ENCODE measurements at places on chromosomes 12 and 14.

GRCh38 chr14:37195327-37195726 lies 2.4 kb upstream of the MIPOL1 start:
- DNase-seq = no peak

DNA sequence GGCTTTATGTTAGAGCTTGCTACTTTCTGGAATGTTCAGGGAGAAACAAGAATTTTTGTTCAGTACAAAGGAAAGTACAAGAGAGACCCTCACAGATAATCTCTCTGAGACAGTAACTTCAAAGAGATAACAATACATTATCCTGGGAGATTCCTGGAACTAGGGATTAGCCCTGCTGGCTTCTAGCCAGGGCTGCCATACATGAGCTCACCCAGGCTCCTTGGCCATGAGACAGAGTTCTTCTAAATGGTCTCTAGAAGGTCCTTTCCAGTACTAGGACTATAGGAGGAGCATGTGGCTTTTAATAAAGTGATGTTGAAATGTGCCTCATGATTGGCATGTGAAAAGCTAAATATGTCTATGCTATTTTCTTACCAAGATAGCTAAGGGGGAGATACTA lies 342.5 kb downstream of the EMP1 start:
- no peak for DNase-seq

DNA sequence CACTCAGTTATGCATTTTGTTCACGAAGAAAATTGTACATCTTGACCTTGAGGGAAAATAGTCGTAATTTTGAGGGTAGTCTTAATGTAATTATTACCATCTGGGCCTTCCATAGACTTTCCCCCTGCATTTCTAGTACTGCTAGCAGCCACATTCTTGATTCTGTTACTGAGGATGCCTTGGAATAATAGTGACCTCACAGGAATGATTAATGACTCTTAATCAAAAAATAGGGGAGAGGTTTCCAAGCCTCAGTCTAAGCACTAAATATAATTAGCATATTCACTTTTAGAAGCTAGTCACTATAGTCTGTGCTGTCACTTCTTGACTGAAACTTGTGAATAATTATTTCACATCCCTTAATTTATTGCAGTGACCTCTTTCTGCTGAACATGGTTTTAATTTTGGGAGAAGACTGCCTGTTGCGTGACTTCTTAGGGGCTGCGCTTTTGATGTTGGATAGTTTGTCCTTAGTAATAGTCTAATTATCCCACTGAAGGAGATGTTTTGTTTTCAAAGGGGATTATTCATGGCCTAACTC lies 400.5 kb downstream of the ADAMTS20 start:
- no peak for DNase-seq

DNA sequence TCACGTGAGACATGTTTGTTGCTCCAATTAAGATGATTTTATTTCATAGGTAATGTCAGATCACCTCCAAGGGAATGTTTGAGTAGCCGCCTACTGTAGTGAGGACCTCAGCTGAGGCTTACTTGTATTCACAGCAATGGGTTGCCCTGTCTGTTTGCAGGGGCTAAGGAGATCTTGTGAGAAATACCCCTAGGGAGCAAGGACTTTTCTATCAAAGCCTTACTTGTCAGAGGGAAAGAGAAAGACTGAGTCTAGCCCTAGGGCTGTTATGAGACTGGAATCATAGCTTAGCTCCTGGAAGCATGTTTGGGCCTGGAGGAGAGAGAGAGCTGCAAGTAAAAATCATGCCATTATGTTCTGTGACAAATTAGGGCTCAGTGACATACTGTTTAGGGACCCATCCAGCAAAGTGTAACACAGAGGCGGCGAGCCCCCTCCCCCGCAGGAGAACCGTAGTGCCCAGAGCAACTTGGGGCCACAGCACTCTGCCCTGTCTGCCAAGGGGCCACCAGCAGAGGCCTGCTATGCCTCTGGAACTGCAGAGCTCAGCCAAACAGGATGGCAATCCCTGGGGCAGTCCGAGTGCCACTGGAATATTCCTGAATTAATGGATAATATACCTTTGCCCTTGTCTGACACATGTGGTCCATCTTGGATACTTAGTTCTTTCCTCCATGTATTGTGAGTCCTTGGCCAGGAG lies 178.8 kb downstream of the DACT1 start:
- DNase-seq = no peak

GRCh38 chr14:87002776-87003175 lies 990.2 kb downstream of the GALC start:
- no peak for DNase-seq

DNA sequence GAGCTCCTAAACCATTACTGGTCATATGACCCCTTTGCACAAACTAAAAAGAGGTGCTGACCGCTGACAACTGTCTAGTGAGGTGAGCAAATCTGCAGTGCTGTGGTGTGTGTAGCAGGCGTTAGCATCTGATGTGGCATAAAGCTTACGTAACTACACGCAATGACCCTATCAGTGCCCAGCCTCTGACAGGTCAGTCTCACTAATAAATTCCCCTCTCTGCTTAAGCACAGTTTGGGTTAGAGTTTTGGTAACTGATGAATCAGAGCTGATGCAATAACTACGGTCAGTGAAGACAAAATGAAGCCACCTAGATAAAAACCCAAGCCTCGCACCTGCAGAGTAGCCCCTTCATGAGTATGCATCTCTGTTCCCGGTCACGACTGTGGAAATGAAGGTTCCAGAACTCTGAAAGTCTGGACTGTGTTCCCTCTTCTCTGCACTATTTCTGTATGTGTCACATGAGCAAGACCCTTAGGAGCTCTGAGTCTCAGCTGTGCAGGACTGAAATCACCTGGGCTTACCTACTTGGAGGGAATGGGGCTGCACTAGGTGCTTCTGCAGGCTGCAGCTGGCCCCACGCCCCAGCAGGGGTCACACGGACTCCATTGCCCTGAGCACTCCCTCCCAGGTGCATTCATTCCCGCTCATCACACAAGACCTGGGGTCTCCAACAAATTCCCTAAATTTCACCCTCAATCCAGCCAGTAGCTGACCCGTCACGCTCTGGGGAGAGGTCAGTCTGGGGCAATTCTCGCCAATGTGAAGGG lies 54.4 kb downstream of the RIMBP2 start:
- no peak for DNase-seq

DNA sequence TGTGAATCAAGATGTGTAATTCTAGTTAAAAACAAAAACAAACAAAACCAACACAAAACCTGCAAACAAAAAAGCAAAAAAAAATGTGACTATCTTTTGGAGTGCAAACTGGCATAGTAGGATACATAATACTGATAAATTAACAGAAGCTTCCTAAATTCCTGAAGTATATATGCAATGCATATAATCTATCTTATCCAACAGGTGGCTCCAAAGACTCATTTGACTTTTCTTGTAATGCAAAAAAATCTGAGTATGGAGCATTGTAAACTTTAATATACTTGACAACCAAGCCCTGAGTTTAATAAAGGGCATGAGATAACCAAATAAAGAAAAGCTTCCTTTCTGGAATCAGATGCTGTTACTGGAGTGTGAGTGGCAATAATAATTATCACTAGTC lies 1003.6 kb downstream of the FSCB start:
- DNase-seq = no peak

GRCh38 chr12:99147130-99147529 lies 500.4 kb upstream of the GARIN6 start:
- DNase-seq = no peak

GRCh38 chr14:59787045-59787674 lies 83.4 kb downstream of the RTN1 start:
- DNase-seq = no peak

- DNase-seq = no peak
These were observed 846 bp downstream of the MYO1A start for GRCh38 chr12:57049119-57049446.

- no peak for DNase-seq
These were observed 10.9 kb downstream of the RNF212B start for GRCh38 chr14:23248601-23249000.

DNA sequence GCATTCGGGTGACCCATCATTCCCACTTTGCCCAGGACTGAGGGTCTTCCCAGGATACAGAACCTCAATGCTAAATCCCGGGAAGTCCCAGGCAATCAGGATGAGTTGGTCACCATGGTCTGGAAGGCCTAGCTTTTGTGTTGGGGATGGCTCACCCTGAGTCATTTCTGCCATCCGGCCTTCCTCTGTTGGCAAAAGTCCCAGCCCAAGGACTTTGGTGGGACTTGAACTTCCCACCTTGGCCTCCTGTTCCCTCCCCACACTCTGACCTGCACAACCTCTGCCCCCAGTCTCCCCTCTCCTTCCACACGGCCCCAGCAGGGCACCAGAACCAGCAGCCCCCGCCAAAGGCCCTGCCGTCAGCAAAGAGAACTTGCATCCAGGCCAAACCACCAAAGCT lies 24.6 kb upstream of the NCOR2 start:
- no peak for DNase-seq

GRCh38 chr14:97924922-97925613 lies 1127.9 kb downstream of the VRK1 start:
- no peak for DNase-seq

GRCh38 chr12:43761500-43761899 lies 2.7 kb downstream of the IRAK4 start:
- no peak for DNase-seq

GRCh38 chr12:4082809-4083403 lies 190.7 kb upstream of the CCND2 start:
- no peak for DNase-seq

DNA sequence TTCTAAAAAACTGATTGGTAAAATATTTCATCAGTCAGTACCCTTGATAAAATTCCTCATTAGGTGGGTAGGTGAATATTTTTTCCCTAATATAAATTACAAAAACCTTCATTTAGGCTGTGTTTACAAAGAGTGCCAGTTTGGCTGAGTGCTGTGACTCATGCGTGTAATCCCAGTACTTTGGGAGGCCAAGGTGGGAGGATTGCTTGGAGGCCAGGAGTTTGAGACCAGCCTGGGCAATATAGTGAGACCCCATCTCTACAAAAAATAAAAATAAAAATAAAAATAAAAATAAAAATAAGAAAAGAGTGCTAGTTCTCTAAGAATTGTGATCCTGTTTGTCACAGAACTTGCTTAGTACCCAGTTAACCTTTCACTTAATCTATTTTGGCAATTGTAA lies 398.4 kb upstream of the RGS6 start:
- no peak for DNase-seq

DNA sequence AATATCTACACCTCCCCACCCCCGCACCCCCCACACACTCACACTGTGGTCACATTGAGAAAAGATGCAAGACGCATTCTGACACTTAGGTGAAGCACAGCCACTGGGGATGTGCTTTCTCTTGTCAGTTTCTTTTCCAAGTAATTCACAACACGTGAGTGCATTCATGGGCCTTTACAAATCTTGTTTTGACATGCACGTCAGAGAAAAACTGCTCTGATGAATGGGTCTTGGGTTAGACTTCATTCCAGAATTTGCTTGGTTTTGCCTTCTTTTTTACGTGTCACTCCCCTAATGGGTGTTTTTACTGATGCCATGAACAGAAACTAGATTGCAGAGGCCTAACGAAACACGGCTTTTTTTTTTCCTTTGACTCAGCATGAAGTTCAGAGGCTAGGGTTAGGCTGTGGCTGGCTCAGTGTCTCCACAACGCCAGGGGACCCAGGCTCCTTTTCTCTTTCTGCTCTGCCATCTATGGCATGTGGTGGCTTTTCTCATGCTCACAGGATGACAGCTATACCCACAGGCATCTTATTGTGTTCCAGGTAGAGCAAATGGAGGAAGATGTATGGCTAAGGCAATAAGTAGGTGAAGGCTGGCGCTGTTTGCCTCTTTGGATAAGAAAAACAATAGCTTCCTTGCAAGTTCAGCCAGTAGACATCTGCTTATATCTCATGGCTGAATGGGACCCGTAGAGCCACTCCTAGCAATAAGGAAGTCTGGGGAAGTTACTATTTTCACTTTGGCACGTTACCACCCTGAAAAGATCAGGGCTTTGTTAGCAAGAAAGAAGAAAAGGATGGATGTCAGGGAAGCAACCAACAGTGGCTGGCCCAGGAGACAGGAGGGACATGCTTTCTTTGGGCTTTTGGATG lies 253.3 kb downstream of the SLC15A4 start:
- DNase-seq = no peak

DNA sequence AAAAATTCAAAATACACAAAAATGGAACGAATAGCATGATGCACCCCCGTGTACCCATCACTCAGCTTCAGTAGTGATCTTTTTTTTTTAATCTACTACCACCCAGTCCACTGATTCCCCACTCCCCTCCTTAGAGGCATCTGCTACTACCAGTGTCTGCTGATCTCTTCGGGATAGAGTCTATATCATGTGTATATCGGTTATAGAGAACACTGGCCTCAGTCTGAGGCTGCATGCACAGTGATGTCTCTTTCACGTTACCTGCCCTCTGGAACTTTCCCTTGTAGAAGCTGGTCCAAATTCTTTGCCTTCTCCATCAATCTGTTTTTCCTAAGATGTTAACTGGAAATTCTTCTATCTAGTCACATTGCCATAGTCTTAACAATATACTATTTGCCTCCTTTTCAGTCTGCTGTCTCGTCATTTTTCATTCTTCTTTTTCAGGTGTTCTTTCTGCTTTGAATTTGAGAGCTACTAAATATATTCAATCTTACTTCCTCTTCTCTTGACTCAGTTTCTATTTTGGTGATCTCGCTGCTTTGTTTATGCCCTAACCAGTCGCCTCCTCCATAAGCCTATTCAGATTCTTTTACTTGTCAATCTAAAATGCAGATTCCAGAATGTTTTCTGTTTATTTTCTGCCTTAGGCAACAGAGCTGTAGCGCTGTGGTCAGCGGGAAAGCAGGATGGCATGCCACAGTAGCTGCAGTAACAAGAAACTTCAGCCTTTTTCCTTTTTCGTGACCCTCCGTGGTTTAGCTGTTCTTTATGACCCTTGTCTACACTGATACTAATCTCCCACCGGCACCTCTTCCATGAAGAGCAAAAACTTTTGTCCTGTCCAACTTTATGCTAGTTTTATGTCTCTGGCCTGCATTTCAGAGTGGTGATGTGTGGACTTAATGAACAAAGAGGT lies 67.0 kb downstream of the FBXW8 start:
- DNase-seq = no peak

Measured in stimulated activated CD4-positive, alpha-beta T cell treated with anti-CD3 and anti-CD28 coated beads, Interleukin-1b, Interleukin-23, amount 100 ng/mL, for 1 hour (primary cell).